ENCODE measurements at places on chromosomes 7 and 10.

DNA sequence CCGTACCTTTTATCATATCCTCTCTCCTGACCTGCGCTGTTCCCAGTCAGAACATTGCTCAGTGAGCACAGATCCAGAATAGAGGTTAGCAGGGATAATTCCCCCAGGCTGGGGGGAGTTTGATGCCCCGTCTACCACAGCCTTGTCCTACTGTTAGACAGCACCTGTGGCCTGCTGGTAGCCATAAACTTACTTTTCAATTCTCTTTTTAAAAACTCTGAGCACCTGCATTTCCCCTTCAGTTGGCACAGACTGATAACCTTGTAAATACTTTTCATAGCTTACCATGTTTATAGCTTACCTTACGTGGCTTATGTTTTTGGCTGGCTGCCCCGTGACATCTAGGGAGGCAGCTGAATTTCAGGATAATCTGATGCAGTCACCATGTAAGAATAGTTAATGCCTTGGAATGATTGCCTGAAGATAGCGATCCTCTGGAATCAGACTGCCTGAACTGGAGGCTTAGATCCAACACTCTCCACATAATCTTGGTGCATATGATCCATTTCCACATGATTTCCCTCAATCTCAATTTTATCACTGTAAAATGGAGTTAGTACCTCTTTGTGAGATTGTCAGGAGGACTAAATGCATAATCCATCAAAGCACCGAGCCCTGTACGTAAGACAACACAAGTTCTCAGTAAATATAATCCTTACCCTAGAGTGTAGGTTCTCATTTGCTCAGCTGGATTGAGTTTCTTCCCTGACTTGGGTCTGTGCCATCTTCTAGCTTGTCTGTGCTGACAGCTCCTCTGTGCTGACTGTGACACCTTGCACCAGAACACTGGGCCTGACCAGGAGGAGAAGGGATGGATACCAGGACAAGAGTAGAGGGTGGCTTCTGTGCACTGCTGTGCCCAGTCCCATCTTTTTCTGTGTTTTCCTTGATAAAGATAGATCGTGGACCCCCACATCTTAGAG, 111.7 kb upstream of the GJD4 start:
- no peak for DNase-seq

DNA sequence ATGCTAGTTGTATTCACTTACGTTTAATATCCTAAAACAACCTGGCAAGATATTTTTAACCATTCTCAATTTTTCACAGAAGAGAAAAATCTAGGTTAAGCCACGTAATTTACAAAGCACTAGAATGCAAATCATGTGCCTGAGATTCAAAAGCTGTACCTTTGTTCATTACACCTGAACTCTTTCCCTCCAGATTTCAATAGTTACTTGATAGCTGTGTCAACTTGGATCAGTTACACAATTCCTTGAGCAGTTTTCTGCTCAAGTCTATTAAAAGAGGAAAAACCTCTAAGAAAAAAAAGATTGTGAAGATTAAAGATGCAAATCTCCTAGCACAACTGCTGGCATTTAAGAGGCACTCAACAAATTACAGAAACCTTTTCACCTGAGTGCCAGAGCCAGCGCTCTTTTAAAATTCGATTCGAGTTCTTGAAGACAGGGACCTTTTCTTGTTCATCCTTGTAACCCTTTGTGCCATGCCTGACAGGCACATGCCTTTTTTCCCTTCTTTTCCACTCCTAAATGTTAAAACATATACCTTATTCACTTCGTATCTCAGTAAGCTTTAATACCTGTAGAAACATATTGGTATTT, 886 bp downstream of the NSUN6 start:
- DNase-seq: no peak

- no peak for DNase-seq
Observed at GRCh38 chr7:33243319-33243881, 114.0 kb downstream of the BBS9 start.

DNA sequence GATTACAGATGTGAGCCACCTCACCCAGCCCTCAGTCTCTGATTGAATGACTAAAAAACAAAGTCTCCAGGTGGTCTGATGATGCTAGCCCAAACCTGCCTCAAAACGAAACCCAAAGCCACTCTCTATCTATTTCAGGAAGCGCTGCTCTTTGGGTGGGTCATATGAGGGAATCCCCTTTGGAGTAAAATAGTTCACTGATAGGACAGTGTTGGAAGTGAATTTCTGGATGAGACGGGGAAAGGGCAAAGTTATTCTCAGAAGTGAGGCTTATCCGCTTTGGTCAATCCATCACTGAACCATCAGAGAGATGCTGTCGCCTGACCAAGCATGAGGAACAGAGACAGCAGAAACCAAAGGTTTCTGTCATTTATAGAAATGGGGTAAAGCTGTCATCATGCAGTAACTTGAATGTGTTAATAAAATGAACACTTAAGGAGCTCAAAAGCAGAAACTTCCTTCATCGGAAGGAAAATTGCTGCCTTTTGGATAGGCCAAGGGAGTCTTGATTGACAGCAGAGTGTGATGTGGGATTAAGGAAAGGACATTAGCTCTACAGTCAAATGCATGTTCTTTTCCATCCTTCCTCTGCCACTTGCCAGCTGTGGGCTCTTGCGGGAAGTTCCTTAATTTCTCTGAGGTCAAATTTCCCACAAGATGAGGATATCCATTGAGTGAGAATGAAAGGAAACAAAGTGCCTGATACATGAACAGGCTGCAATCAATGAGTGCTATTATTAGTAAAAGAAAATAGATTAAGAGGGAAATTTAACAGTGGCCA, 64.9 kb upstream of the C1QL3 start:
- DNase-seq: no peak

DNA sequence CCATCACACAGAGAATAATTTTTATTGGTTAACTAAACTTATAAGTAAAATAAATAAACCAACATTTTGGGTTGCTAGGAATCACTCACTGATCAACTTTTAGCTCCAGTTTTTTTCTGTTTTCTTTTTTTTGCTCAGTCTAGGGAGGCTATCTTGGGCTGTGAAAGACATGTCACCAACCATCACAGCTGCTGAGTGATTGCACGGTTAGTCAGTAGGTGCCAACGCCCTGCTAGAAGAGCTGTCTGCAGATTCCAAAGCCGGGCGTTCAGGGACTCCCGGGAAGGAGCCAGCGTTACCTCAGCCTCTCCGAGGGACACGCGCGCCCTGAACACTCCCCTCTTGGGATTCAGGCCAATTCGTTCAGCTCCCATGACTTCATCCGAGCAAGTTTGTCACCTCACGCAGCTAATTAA, 604 bp upstream of the STAM start:
- no peak for DNase-seq

- no peak for DNase-seq
Observed at GRCh38 chr7:158133515-158134271, 453.9 kb downstream of the PTPRN2 start.

- DNase-seq: no peak
Observed at GRCh38 chr7:83837683-83838082, 188.7 kb upstream of the SEMA3E start.

- no peak for DNase-seq
Observed at GRCh38 chr7:115267503-115267902, 345.6 kb downstream of the MDFIC start.

GRCh38 chr7:14846405-14846804, 56.1 kb downstream of the DGKB start:
- no peak for DNase-seq

GRCh38 chr7:117946151-117946633, 73.0 kb upstream of the CTTNBP2 start:
- no peak for DNase-seq
